Effector memory CD4-positive, alpha-beta T cell (primary cell): ENCODE measurements at places on chromosomes 2 and 18.

DNA sequence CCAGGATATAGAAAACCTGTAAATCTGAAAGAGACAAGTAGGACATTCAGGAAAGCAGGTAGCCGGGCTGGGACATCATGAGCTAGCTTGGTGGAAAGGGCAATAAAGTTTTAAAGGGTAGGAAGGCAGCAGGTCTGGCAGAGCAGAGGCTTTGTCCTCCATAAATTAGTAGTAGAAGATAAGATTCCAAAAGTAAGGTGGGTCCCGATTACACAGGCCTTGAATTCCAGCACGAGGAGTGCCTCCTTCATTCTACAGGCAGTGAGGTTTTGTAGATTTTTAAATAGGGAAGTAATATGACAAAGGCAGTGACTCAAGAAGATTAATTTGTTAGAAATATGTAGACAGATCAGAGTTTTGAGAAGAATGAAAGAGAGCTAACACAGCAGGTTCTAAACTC is 160.7 kb downstream of the DTNB start:
- no peak for DNase-seq

GRCh38 chr2:47064106-47064505 is 91.0 kb downstream of the STPG4 start:
- DNase-seq = no peak

GRCh38 chr2:85813211-85813981 is 59.6 kb downstream of the ATOH8 start:
- DNase-seq = no peak

- no peak for DNase-seq
These were observed 1784.2 kb upstream of the CELF4 start for GRCh38 chr18:39349801-39350200.

DNA sequence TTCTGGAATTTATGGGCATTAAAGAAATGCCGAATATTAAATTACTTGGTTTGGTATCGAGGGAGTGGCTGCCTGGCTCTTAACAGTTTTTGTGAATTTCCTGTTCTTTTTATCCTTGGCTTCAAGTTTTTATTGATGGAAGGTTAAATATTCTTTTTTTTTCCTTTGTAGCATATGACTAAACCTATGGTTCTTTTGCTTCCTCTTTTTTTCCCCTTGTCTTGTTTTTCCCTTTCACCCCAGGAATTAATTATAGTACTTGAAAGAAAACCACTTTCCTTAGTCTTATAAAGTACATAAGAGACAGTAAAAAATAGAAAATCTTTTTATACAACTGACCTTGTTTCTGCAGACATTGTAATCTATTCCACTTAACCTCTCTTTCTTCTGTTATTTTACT is 42.4 kb downstream of the MGAT5 start:
- DNase-seq = no peak

DNA sequence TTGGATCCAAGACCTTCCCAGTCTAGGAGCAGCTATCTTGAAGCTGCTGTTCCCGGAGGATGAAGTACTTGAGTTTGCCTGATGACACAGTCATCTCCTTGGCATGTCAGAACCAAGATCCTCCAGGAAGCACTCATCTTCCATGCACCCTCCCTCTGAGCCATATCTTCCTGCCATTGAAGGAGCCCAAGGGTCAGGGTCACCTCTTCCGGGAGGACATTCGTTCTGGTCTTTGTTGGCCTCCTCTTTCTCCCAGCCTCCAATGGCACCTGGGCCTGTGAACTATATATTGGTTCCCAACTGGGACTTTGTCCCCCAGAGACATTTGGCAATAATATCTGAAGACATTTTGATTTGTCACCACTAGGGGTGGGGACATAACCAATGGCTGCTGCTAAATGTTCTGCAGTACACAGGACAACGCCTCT is 4.2 kb upstream of the MYO7B start:
- no peak for DNase-seq

- no peak for DNase-seq
These were observed 145.5 kb downstream of the ACKR3 start for GRCh38 chr2:236715077-236715476.

DNA sequence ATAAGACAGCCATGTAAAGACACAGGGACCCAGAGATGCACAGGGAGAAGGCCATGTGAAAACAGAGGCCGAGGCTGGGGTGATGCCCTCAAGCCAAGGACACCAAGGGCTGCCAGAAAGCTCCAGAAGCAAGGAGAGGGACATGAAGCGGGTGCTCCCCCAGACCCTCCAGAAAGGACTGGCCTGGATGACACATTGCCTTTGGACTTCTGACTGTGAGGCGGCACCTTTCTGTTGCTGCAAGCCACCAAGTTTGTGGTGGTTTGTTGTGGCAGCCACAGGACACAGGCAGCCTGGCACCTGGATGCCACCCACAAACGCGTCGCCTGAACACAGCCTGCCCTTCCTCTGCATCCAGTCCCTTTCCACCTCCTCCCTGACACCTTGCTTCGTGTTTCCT is 67.1 kb downstream of the RHOB start:
- no peak for DNase-seq

- DNase-seq = no peak
These were observed 112.5 kb downstream of the FAM210A start for GRCh38 chr18:13613591-13614501.

GRCh38 chr2:78967294-78967693 is 58.2 kb upstream of the REG3G start:
- no peak for DNase-seq

- DNase-seq = no peak
These were observed 448.7 kb upstream of the HNRNPA3 start for GRCh38 chr2:176763851-176764404.

- DNase-seq = no peak
These were observed 49.1 kb upstream of the DOCK10 start for GRCh38 chr2:225091336-225091735.

- no peak for DNase-seq
These were observed 12.5 kb upstream of the ITGA4 start for GRCh38 chr2:181444654-181445053.

DNA sequence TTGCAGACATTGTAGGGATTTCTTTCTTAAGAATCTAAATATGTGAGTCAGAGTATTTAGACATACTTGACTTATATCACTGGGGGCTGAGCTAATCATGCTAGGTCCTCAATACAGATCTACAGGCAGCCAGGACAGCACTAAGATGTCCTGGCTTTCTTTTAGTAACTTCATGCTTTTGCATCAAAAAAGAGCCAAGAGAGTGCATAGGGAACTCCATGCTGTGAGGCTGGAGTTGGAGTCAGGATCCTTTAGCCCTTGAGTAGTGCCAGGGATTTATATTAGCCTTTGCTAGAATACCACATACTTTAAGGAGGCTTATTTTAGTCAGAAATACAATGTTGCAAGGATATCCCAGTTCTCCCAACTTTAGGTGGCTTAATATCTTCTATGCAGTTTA is 289.7 kb downstream of the CCDC85A start:
- no peak for DNase-seq

DNA sequence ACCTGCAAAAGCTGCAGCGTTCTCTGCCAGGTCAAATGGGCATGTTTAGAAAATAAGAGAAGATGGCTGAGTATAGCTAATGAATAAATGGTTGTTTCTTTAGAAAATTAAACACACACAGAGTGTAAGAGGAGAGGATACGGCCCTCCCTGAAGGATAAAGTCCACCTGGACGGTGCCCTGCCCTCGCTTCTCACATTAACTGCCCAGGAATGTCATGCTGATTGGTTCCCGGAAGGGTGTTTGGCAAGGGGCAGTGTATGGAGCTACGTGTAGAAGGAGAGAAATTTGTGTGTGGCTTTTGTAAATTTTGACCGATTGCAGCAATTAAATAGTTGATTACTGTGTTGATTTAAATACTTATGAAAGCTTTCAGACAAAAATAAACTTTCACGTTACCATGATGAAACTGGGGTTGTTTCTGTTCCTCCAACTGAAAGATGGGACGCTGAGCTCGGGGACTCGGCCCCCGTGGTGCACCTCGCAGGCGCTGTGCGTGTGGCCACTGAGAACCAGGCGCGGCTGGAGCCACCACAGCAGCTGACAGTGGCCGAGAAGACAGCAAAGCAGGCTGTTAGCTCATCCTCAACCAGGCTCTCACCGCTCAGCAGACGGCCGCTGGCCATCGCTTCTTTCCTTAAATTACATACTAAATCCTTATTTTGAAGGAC is 22.7 kb downstream of the MPPE1 start:
- no peak for DNase-seq

- no peak for DNase-seq
These were observed 46.8 kb downstream of the DOCK10 start for GRCh38 chr2:224995419-224995818.

DNA sequence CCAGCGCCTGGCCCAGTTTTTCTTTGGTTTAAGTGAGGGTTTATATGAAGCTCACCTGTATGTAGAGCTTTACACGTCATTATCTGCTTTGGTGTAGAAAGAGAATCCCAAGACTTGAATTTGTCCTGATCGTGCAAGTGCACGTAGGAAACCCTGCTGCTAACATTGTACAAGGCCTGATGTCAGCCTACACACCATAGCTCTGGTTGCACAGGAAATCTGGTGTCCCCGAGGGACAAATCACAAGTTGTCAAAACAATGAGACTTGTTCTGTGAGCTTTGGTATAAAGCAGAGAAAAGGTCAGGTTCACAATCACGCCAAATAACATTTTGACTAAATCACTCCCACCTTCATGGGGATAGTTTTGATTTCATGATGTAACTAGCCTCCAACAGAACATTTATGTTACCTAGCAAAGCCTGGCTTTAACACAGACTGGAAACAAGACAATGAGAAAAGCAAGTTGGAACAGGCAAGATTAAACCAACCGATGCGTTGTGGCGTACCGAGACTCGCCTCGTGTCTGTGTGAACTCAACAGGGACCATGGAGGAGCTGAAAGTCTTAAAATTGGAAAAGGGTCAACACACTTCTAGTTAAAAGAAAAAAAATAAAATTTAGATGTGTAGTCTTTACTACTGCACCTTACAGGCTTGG is 41.4 kb downstream of the ZAP70 start:
- no peak for DNase-seq

GRCh38 chr2:2101924-2102323 is 229.2 kb downstream of the MYT1L start:
- no peak for DNase-seq

DNA sequence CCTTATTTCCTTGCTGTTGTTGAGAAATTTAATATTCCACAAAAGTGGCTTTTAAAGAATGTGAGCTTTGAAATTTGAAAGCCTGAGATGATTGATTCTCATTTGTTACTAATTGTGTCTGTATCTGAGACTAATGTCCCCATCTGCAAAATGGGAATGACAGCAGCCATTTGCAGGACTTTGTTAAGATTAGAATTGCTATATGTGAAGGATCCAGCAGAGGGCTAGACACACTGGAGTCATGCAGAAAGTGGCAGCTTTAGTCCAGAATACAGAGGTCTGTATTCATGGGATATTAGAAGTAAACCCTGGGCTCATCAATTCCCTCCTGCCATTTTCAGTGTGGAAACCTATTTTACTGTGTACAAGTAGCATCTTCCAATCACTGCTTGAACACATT is 296.5 kb upstream of the GYPC start:
- DNase-seq = no peak

GRCh38 chr2:39403311-39403710 is 33.8 kb downstream of the MAP4K3 start:
- DNase-seq = no peak

DNA sequence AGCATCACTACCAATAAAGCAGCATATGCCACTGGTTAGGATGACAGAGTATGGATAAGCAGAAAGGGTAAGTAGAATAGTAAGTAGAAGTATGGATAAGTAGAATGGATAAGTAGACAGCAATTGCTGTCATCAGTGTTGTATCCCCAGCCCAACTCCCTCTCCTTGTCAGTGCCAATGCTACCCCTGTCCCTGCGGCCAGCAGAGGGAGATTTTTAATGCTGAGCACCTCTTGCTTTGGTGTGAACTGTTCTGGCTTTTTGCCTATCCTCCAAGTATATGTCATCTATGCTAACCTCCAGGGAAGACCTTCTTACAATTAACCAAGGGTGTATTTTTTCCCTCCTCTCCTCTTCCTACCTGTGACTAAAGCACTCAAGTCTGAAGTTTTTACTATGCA is 136.7 kb upstream of the SPHKAP start:
- DNase-seq = no peak

DNA sequence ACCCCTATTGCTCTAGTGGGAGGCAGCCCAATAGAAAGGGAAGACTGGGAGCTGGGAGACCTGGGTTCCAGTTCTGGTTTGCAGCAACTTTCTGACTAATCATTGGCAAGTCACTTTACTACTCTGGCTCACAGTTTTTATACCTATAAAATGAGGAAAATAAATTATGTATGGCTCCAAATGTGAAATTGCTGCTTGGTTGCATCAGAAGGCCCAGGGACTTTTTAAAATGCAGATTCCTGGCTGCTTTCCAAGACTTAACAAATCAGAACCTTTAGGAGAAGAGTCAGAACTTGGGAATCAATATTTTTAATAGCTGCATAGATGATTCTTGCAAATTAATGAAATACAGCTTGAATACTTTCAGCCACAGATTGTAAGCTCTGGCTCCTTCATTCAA is 943.9 kb downstream of the EPHA4 start:
- no peak for DNase-seq

DNA sequence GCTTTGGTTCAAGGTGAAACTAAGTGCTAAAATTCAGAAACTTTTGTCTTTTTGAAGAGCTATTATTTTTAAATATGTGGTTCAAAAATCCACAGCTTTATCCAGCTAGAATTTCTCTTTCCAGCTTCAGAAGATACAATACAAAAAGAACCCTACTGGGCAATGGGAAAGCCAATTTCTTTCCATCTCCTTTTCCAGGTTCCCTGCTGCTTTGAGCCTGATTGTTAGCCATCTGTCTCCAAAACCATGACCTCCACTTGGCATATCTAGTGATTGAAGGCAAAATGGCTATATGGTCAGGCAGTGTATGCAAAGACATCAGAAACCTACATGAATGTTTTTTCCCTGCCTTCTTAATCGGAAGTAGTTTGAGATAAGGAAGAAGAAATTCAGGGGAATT is 134.1 kb downstream of the KCNH7 start:
- DNase-seq = no peak

DNA sequence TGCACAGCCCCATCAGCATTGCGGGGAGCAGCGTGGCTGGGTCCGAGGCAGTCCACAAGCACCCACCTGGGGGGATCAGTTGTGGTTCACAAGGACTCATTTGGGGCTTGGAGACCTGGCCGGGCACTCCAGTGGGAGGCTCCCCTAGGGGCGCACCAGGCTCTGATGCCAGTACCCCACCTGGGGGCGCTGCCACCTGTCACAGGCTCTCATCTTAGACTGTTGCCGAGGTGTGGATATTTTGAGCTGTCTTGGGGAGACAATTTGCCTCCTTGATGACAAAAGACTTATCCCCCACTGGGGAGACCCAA is 3.0 kb downstream of the ADRA2B start:
- DNase-seq = no peak

DNA sequence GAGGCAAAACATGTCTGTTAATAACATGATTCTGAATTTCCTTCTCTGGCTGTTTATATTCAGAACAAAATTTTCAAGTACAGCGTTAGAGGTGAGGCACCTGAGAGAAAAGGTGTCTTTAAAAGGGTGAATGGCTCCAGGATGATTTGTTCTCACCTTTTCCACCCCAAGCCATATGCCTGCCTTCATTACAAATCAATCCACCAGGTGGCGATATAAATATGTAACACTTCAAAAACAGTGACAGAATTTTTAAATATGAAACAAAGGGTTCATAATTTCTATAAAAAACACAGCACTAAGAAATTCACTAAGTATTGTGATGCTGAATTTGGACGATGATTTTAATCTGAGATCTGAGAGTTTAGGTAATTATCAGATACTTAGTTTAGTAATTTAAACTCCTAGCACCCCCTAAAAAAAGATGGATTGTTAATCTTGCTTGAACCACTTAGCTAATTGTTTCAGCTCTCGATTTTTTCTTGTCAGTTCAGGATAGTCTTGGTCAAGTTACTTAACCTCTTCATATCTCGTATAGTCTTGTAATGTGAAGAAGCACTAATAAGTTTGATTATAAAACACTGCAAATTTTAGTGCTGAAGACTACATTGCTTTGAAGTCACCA is 528.8 kb downstream of the CPS1 start:
- no peak for DNase-seq
